ENCODE measurements at places on chromosomes 6 and 20.

GRCh38 chr6:7175462-7175861, 67.7 kb downstream of the RREB1 start:
- DNase-seq: no peak

GRCh38 chr20:4944518-4945313, 56.6 kb downstream of the SLC23A2 start:
- DNase-seq: no peak

DNA sequence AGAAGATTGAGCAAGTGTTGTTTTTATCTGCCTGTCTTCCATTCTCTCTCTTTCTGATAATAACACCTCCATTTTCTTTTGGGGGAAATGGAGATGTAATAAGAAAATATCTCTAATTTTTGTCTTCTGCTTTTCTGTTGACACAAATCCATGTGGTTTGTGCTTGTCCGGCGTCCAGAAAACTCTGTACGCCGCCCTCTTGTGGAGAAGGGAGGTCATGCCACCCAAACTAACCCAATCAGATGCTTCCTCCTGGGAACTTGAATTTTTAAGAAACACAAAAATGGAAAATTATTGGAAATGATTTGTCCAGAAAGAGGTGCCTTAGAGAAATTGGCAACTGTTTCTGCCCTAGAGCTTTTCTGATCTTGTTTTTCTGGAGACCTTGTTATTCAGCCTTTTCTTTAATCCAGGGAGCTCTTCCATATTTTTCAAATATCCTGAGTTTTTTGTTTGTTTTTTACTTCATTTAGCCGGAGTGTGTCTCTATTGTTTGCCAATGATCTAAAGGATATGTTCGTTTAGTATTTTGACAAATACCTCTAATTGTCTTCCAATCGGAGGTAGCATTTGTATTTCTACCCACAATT, 17.8 kb upstream of the FNDC1 start:
- peak; percentile 59 for DNase-seq

DNA sequence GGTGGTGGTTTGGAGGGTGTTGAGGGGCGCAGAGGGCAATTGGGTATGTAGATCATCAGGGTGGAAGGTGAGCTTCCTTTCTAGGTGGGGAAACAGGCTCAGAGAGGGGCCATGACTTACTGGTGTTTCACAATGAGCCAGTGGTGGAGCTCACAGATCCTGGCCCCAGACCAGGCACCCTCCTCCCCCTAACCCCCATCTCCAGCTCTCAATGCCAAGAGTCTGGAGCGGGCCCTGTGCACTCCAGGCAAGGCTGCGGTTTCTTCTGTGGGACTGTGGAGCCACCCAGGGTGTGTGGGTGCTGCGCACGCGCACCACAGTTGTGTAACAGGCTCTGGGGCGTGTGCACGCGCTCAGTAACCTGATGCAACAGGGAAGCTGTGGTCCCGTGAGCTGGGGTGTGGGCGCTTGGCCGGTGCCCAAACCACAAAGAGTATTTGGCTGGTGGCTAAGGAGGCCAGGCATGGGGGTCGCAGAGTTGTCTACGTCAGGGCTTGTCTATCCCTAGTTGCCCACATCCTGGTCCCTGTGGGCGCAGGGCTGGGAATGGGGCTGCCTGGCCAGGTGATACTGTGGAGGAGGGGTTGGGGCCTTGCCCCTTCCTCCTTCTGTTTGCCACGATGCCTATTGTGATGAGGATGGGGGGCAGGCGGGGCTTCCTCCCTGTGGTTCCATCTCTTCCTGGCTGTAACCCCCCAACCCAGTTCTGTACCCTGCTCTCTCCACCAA, 37.5 kb upstream of the MRPS18A start:
- peak; percentile 82 for DNase-seq

DNA sequence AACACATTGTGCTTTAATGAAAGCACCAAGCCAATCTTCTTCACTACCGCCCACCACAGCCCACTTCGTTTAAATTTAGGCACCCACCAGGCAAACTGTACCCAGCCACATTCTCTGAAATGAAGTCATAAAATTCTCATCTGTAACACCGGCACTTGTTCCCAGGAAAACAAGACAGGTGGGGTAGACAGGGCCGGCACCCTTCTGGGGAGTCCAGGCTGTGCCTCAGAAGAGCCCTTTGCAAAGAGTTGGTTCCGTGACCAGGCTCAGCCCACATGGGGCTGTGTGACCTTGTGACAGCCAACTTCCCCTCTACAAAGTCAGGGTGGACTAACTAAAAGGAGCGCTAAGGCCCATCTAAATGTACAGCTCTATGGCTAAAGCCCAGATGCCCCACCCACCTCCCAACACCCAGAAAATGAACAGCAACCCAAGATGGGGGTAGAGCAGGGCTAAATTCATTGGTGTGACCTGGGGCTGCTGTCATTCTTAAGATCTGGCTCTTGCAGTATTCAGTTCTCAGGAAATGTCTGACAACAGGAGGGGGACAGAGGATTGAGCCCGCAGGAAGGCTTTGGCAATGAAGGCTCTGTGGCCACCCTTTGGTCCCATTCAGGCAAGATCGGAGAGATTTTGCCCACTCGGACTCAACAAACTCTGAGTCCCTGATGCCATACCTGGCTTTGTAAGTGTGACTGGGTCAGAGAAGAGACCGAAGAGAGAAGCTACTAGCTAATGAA, 56.7 kb downstream of the TRERF1 start:
- DNase-seq: no peak

- no peak for DNase-seq
Observed at GRCh38 chr20:23187751-23188150, 101.6 kb upstream of the CD93 start.

DNA sequence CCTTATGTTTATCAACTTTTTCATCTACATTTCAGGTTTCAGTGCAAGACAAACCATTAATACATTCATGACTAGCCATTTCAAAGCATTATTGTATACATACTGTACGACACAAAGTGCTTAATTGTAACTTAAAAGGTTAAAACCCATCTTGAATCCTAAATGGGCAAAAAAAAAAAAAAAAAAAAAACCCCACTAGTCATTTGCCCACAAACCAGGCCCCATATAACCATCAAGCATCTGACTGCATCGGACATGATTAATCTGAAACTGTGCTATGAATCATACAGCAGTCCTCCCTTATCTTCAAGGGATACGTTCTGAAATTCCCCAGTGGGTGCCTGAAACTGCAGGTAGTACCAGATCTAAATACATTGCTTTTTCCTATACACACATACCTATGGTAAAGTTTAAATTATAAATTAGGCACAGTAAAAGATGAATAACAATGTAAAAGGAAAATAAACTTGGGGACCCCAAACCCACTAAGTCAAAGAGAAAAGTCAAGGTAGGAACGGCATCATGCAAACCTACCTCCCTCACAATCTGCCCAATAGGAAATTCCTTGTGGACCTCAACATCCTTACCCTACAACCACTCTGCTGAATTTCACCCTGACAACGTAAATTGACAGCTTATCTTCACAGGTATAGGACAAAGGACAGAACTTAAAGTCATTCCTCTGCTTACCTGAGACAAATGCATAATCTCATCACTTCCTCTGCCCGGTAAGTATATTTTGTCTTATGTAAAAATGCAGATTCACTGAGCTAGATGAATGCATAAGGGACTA, 14.3 kb downstream of the B4GALT5 start:
- DNase-seq: peak; percentile 55

DNA sequence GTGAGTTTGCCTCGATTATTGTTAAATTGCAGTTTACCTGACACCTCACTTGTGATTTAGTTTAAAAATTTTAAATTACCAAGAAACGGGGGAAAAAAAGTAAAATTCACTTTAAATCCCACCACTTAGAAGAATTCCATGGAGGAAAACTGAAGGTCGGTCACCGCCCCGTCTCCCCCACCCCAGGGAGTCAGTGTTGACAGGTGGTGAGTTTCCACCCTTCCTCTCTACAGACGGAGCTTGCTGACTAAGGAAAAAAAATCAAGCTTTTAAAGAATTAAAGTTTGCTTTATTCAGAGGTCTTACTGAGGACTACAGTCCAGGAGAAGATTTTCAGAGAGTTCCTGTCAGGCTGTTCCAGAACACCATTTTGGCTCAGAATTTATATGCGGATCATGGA, 42.3 kb downstream of the SLC22A1 start:
- no peak for DNase-seq

DNA sequence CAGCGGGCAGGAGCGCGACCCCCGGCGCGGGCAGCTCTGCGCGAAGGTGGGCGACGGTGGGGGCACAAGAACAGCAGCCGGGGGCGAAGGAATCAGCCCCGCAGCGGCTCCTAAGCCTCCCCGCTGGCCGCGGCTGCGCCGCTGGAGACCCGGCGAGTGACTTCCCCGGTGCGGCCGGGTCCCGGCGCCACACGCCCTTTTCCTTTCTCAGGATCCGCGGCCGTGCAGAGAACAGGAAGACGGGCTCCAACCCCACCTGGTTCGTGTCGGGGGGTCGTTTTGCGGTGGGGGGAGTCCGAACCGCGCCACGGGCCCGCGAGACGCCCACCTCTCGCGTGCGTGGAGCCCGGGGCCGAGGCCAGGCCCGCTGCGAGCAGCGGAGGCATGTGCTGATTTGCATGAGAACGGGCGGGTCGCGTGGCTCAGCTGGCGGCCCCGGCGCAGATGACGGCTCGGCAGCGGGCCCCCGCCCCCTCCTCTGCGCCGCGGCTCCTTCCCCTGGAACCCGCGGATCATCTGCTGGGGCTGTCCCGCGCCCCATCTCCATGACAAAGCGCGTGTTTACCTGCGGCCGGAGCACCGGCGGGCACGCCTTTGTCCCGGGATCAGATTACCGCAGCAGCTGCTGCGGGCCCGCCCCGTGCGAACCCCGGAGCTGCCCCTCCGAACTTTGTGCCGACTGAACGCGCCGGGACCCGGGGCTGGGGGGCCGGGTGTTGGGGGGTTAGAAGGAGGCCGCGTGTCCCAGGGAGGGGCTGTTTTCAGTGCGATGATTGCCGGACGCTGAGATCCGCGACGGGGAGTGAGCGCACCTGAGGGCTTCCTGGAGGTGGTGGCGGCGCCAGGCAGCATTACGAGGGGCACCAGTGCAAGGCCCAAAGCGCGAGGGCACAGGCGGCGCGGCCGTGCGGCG, 4.9 kb upstream of the DLL1 start:
- DNase-seq: peak; percentile 64

- DNase-seq: peak; percentile 52
Observed at GRCh38 chr6:72740135-72740534, 118.3 kb downstream of the KCNQ5 start.

DNA sequence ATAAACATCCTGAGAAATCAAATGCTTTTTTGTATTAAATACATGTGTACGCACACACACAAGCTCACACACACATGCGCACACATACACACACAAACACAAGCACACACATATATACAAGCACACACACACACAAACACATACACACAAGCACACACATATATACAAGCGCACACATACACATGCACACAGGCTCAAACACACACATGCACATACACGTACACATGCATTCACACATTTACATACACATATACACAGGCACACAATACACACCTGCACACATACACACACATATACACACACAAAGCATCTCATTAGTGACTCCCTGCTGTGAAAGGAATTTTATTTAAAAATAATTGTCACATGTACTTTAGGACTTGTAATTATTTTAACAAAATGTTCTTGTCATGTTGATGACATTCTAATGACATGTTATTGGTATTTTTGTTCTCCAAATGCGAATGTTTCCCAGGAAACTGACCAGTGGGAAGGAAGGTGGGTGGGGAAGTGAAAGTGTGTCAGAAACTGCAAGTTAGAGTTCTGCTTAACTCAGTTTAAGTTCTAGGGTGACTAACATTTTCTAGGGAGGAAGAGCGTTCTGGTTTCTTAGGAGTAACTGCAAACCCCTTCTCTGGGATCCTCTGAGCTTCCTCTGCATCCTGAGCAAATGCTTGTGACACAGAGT, 113.9 kb upstream of the ZNF217 start:
- DNase-seq: no peak

GRCh38 chr6:16575655-16576054, 185.6 kb downstream of the ATXN1 start:
- DNase-seq: no peak

DNA sequence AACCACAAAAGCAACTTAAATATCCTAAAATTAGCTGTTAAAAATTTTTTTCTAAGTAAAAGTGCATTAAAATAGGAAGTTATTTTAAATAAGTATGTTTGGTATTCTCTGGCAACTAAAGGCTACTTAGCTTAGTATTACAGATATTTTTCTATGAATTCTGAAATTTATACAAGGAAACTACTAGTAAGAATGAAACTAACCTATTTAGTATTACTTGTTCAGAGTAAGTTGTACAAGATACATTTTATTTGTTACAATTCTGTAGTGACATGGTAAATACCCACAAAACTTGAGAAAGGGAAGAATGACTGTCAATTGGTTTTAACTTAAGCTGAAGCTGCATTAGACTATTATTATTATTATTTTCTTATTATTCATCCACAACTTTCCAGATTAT, 6.5 kb downstream of the PHIP start:
- no peak for DNase-seq

DNA sequence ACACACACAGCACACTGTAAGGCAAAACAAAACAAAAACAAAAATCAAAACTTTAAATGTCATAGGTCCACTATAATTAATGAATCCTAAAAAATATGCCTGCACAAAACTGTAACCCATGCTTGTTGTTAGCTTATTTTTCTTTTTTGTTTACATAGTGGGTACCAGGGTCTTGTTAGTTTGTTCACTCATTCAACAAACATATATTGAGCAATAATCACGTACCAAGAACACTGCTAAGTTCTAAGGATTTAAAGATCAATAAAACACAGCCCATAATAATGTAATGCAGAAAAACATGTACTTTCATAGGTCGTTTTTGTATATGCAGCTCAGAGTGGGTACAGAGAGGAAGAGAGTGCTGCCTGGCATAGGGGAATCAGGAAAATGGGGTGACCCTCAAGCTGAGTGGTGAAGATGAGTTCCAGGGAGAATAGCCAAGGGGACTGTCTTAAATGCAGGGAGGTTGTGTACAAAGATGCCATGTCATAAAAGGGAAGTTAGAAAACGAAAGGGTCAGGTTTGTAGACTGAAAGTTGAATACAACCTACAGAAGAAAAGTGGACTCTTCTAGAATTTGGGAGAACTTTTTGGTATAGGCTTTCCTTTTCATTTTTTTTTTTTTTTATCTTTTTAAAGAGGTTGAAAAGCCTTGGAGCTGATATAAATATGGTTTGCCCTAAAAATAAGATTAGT, 113.3 kb upstream of the TBX18 start:
- DNase-seq: no peak

GRCh38 chr6:16179970-16180431, 51.1 kb downstream of the MYLIP start:
- no peak for DNase-seq
